ENCODE measurements at places on chromosomes 7 and 10.

DNA sequence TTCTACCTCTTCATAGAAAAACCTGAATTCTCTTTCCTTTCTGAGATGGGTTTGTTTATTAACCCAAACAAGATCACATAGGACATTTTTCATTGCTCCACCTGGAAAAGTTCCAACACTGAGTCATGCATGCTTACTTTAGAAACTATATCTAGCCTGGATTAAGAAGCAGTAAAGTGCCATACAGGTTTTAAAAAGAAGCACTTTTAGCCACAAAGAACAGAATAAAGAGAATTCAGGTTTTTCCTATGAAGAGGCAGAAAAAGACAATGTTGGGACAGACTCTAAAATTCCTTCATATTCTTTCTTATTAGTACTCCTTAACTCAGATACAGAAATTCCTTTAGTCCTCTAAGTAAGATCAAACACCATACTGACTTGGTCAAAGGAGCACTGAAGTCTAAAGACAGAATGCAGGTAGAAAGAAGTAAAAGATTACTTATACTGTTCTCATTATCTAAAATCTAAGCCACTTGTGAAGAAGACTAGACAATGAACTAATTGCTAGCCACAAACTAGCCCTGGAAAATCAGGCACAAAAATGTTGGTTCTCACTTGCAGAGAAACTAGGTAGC lies 241.3 kb downstream of the ANK3 start:
- DNase-seq = no peak

- no peak for DNase-seq
These were observed 87.3 kb upstream of the TARP start for GRCh38 chr7:38360776-38361175.

DNA sequence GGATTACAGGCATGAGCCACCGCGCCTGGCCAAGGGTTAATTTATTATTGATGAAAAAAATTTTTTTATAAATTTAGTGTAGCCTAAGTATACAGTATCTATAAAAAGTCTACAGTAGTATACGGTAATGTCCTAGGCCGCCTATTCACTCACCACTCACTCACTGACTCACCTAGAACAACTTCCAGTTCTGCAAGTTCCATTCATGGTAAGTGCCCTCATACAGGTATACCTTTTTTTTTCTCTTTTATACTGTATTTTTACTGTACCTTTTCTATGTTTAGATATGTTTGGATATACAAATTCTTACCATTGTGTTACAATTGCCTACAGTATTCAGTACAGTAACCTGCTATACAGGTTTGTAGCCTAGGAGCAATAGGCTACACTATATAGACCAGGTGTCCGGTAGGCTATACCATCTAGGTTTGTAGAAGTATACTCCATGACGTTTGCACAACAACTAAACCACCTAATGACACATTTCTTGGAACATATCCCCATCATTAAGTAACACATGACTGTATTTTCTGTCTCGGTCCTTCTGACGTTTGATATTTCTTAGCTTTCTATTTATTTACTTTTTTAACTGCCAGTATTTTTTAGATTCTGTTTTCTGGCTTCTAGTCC lies 23.4 kb downstream of the IRF5 start:
- no peak for DNase-seq

DNA sequence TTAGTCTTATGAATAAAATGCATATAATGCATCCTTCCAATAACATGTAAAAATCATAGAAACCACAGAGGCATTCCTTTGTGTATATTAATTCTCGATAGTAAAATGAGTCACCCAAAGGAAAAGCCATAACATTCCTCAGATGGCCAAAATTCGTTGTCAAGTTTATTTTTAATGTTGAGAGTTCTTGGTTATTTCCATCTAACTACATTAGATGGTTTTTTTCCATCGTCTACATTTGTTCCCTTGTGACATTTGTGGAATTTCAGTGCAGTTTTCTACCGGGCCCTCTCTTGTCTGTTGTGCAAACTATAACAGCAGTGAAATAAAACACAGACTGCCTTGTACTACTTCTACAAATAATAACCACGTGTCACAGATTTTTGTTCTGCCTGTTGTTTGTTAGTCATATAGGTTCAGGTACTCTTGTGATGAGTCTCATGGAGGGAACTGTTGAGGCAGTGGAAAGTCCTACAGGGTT lies 54.7 kb upstream of the CCAR1 start:
- DNase-seq = peak; percentile 40

DNA sequence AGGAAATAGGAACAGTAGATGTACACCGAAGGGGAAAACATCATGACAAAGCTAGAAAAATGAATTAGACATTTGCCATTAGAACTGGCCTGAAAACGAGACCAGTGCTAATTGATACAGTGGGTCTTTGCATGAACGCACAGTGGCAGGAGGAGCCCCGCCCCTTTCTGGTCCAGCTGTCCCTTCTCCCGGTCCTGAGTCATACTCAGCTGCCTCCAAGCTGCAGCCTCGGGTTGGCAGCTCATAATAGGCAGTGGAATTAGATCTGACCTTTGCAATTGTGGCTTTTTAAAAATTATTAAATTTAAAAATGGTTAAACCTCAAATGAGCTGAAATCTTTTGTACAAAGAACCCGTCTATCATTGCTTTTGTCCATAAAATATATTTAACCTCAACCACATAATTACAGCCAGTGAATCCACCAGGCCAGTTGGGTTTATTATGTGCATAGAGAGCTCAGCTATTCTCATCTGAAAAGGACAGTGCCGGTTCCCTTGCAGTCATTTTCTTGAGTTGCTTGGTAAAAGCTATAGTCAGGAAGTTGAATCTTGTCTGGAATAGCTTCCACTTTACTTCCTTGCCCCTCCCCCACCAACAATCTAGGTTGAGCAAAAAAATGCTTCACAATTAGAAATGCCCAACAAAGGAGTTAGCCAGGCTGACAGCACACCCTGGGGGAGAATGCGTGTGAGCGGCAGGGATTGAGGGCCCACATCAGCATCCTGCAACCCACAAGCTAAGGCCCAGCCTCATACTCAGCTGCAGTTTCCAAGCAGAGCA lies 147.1 kb downstream of the BUB3 start:
- no peak for DNase-seq

DNA sequence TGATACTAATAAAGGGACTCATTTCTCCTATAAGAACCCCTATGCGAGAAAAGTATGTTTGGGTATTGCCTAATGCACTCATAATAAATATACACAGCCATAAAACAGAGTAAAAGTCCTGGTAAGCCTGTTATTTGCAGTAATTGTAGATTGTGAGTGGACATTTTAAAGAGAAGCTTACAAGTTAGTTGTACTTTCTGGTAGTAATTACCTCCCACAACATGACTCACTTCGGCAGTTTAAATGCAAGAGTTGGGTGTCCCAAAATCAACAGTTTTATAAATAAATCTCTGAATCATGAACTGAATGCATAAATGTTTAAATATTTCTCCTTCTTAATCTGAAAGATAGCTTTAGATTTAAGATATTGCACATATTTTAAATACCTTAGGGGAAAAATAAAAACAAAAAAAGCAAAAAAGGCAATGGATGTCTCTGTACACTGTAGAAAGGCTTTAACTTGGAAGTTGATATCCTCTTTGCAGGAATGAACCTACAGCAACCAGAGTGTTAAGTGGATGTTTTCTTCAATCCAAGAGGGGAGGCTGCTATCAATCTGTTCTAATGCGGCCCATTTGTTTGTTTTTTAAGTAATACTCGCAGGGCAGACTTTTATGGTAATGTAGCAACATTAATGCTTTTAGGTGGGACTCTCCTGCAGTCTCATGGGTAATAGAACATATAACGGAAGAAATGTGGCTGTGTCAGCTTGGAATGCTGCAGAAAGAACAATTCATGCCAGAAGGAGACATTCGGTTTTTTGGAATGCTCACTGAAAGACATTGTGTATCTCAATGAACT lies 57.3 kb upstream of the ZEB1 start:
- DNase-seq = no peak

GRCh38 chr7:135980012-135980551 lies 2.9 kb upstream of the MTPN start:
- peak; percentile 53 for DNase-seq

DNA sequence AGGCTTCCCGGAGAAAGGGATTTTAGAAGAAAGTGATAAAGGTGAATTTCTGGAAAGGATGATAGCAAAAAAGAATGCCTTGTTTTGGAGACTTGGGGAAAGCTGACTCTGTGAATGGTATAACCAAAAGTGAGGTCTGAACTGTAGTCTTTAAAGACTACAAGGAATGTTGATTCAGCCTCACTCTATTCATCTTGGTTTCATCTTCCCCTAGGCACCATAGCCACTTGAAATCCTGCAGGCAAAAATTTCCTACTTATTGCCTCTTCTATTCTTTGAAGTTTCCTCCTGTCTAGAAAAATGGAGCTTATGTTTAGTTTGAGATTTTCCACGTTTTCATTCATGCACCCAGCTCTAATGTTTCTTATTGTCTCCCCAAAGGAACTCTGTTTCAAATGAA lies 518.0 kb downstream of the AUTS2 start:
- no peak for DNase-seq

DNA sequence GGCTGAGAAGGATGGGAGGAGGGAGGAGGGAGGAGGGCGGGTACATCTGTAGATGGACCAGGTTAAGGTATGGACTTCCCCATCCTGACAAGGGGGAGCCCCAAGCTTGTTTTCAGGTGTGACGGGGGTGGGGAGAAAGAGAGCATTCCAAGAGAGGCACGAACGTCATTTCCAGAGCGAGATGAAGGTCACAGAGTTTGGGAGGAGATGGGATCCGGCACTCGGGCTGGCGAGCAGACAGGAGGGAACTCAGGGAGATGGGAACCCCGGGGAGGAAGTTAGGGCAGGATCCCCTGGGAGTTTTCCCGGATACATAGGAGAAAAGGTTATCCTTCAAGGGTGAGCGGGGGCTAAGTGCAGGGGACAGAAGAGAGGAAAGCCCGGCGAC lies 118.8 kb downstream of the CUX1 start:
- no peak for DNase-seq

DNA sequence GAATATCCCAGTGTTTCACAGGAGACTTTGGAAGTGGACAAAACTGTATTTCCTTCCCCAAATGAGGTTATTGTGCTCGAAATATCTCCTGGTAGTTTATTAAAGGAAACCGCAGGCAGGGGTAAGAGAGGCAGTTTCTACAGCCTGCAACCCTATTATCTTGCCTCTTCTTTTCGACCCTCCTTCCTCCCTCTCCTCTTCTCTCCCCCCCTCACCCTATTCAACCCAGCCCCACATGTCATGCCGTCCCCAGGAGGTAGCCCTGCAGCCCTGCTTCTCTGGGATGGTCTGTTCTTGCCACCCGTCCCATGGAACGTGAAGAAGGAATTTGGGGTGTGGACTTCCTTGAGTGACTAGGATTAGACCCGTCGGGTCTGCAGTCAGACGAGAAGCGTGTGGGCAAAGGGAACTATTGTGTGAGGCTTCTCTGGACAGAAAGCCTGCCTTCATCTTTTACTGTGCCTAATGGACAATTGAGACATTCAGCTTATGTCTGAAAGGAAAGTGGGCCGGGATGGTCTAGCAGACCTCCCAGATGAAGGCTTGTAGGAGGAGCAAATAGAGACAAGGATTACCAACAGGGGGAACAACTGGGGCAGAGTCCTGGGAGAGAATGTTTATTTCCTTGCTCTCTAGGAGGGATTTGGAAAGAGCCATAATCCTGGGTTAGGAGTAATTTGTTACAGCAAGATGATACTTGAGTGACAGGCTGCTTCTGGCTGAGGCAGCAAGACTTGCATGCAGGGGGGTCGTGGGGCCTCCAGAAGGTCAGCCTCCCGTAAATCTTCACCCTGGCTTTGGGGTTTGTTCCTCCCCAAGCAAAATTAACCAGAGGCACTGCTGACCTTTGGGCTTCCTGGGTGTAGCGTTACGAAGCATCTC lies 77.8 kb downstream of the TCF7L2 start:
- no peak for DNase-seq

DNA sequence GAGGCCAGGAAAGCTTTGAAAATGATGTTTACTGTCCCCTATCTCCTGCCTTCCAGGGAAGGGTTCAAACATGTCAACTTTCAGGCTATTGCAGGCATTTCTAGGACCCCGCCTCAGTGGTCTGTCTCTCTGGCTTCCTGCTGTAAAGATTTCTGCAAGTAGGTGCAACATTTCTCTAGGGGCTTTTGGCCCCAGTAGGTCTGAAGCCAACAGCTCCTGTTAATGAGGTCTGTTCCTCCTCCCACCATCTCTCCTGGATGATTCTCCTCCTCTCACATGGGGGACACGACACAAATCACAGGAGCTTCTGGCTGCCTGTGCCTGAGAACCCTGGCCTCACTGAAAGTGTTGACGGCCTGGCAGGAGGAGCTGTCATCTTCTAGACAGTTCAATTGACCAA lies 194.3 kb downstream of the CYP26A1 start:
- DNase-seq = no peak

DNA sequence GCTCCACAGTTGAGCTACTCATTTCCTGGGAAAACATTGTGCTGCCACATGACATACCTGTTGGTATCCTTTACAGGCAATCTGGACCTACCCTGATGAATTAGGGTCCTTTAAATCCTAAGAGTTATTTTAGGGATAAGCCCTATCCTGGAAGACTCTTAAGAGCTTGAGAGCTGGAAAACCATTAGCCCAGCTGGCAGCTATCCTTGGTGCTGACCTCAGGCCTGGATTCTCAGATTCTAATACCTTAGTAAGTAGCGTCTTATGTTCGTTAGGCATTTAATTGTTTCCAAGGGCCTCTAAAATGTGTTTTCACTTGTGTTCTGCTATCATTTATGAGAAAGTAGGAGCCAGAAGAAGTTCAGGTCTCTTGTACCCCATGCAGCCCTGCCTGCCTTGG lies 93.0 kb upstream of the SORCS3 start:
- no peak for DNase-seq

- DNase-seq = no peak
These were observed 1511.9 kb downstream of the REEP3 start for GRCh38 chr10:65032867-65033769.

- DNase-seq = no peak
These were observed 509.7 kb upstream of the AKR1E2 start for GRCh38 chr10:4316161-4316810.

DNA sequence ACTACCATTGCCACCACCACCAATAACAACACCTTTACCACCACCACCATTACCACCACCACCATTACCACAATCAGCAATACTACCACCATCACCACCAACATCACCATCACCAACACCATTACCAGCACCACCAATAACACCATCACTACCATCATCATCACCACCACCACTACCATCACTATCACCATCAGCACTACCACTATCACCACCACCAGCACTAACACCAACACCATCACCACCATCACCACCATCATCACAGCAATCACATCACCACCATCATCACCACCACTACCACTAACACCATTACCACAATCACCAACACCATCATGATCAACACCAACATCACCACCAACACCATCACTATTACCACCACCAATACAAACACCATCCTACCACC lies 249.5 kb downstream of the GRID1 start:
- DNase-seq = no peak

- no peak for DNase-seq
These were observed 178.6 kb upstream of the GALNT17 start for GRCh38 chr7:70953331-70953741.

- DNase-seq = no peak
These were observed 25.0 kb downstream of the ADRA2A start for GRCh38 chr10:111101796-111102195.

GRCh38 chr10:13089345-13089744 lies 10.6 kb upstream of the OPTN start:
- no peak for DNase-seq

GRCh38 chr10:71088054-71088453 lies 124.3 kb upstream of the UNC5B start:
- DNase-seq = no peak
